ENCODE measurements at places on chromosomes 7 and 10. TPM values are rescaled to one million over a fixed set of nuclear protein-coding genes. Genes with fewer than 3 reads are reported as not detected.

The KCNIP2 gene
- total RNA-seq, result not detected

The C7orf33 gene
- not detected for total RNA-seq

The PCGF5 gene
- 18.1 TPM for total RNA-seq

The GPR26 gene
- total RNA-seq, result not detected

The ACTA2 gene
- total RNA-seq, result 757 TPM

The CTBP2 gene
- total RNA-seq, result 74.2 TPM

The ZNF365 gene
- total RNA-seq, result 2.5 TPM

The AGBL3 gene
- 0.28 TPM for total RNA-seq

The TMEM236 gene
- not detected for total RNA-seq
